NCI-H524 treated with DMSO at 0.1 percent for 48 hours (cell line): ENCODE measurements at places on chromosomes 6 and 20.

DNA sequence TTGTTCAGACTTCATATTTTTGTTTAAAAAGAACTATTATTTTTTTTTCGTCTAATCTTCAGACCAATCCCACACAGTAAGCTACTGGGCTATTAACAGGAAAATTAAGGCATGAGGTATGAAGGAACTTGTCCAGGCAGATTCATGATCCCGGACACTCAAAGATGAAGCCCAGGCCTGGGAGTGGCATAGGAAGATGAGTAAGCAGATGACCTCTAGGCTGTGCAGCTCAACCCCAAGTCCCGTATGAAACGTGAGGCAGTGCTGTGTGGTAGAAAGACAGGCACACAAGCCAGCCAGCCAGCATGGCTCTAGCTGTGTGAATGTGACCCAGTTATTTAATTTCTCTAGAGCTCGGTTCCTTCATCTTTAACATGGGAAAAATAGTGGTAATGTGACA is 231.9 kb downstream of the CLIC5 start:
- DNase-seq = no peak

DNA sequence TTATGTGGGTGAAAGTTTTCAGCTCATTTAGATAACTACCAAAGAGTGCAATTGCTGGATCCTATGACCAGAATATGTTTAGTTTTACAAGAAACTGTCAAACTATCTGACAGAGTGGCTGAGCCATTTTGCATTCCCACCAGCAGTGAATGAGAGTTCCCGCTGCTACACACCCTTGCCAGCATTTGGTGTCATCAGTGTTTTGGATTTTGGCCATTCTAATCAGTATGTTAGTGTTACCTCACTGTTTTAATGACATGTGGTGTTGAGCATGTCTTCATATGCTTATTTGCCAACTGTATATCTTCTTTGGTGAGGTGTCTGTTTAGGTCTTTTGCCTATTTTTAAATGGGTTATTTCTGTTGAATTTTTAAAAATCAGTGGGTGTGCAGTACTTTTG is 120.9 kb downstream of the CFAP61 start:
- DNase-seq = no peak

DNA sequence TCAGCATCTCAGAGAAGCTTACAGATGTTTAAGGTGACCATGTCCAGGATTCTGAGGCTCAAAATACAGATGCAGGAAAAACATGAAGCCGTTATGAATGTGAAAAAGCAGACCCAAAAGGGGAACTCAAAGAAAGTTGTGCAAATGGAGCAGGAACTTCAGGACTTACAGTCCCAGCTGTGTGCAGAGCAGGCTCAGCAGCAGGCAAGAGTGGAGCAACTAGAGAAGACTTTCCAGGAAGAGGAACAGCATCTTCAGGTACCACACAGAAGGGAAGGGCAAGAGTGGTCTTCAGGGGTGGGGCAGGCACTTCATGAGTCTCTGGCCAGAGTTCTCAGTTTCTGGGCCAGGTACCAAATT is 15.2 kb downstream of the RNF8 start:
- DNase-seq = no peak

DNA sequence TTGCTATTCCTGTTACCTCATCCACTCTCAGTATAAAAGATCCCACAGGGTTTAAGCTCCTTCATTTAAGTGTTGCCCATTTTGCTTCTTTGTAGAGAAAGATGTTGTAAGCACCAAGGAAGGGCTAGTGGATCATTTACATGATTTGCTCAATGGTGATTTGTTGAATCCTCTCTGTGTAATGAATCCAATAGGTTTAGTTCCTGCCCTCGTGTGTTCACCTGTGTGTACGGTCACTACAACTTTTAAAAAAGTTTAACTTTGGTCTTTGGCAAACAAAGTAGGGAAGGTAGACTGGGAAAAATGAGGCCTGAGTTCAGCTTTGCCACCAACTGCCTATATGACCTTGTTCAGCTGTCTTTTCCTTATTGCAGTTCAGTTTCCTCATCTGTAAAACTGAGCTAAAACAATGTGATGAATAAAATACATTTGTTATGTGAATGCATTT is 51.5 kb downstream of the DHX35 start:
- DNase-seq = no peak

GRCh38 chr6:105994118-105994590 is 92.0 kb upstream of the PRDM1 start:
- no peak for DNase-seq

GRCh38 chr20:58044286-58044685 is 184.2 kb downstream of the ANKRD60 start:
- DNase-seq = no peak

- no peak for DNase-seq
Measured at GRCh38 chr20:50213531-50214106, 23.0 kb downstream of the CEBPB start.

DNA sequence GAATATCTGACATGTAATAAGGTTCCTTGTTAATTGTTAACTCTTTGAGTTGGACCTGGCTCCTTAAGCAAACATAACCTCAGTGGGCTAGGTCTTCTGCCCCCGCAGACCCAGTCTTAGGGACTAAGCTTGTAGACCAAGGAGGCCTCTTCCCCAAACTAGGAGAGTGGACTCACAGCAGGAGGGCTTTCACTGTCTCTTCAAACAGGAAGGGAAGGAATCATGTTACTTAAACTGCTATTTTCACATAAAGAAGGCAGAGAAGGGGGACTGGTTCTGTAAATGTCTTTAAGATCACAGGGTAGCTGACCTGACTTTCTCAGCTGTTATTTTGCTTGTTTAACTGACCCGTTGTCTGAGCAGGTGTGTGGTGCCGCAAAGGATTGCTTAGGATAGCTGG is 34.9 kb upstream of the PRDM1 start:
- DNase-seq = no peak

DNA sequence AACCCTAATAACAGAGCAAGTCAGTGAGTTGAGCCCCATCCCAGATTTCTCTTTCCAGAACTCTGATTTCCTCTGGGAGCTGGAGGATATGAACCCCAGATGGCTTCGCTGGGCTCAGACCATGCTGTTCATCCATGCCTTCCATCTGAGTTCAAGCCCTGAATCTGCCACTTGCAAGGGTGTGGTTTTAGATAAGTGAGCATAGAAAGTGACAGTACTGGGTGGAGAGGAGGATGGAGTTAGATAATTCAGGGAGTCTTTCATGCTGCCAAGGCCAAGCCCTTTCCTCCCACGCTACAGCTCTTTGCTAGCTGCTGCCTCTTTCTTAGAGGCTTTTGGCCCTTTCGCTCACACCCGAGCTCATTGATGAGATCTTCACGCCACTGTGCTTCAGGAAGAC is 57.2 kb upstream of the MAFB start:
- no peak for DNase-seq

GRCh38 chr20:36425166-36425565 is 116.2 kb upstream of the MYL9 start:
- DNase-seq = no peak
